Glutamatergic neuron (in vitro differentiated cells): ENCODE measurements at places on chromosomes 2 and 18. TPM values are rescaled to one million over a fixed set of nuclear protein-coding genes. Genes with fewer than 3 reads are reported as not detected.

The TOGARAM2 gene
- total RNA-seq, result not detected

The WDR7 gene
- 41.8 TPM for total RNA-seq

The ANO7 gene
- total RNA-seq, result 2.6 TPM

The ACYP2 gene
- total RNA-seq, result 8.4 TPM

The SLC38A11 gene
- not detected for total RNA-seq

The FAP gene
- not detected for total RNA-seq

The BOK gene
- total RNA-seq, result 13.8 TPM

The CLEC4F gene
- 0.66 TPM for total RNA-seq

The MOCOS gene
- 1.3 TPM for total RNA-seq

The CABYR gene
- total RNA-seq, result 14.0 TPM

The NLRC4 gene
- total RNA-seq, result not detected

The CD8A gene
- 0.59 TPM for total RNA-seq

The IL36A gene
- not detected for total RNA-seq

The COL4A4 gene
- total RNA-seq, result 0.05 TPM

The LIPG gene
- total RNA-seq, result 10.2 TPM

The UGT1A5 gene
- total RNA-seq, result not detected

The SP140 gene
- total RNA-seq, result not detected

The LCT gene
- not detected for total RNA-seq

The TDRD15 gene
- not detected for total RNA-seq

The HOXD10 gene
- not detected for total RNA-seq

The FAHD2A gene
- 50.3 TPM for total RNA-seq

The TXNL4A gene
- total RNA-seq, result 104 TPM

The NGEF gene
- 7.2 TPM for total RNA-seq

The ACOXL gene
- total RNA-seq, result 1.4 TPM

The ITGB6 gene
- not detected for total RNA-seq

The GPR75 gene
- 5.6 TPM for total RNA-seq

The REG1B gene
- not detected for total RNA-seq

The RGPD3 gene
- 0.27 TPM for total RNA-seq

The WNT6 gene
- total RNA-seq, result 0.66 TPM

The DUSP2 gene
- 0.34 TPM for total RNA-seq

The HNMT gene
- total RNA-seq, result not detected

The LIMS3 gene
- total RNA-seq, result 0.98 TPM

The MTCL1 gene
- 100 TPM for total RNA-seq

The SLC8A1 gene
- total RNA-seq, result 1.9 TPM

The CNRIP1 gene
- 28.0 TPM for total RNA-seq

The SERPINB12 gene
- not detected for total RNA-seq

The MOGAT1 gene
- not detected for total RNA-seq

The ALPP gene
- total RNA-seq, result 0.34 TPM

The MTERF4 gene
- total RNA-seq, result 63.5 TPM

The ZBTB7C gene
- 10.6 TPM for total RNA-seq

The NXPH2 gene
- total RNA-seq, result 0.83 TPM

The TCF4 gene
- total RNA-seq, result 199 TPM

The IL1RN gene
- not detected for total RNA-seq

The FAM228A gene
- total RNA-seq, result 0.69 TPM

The COX7A2L gene
- total RNA-seq, result 98.8 TPM

The PLEKHB2 gene
- total RNA-seq, result 42.4 TPM

The APOB gene
- not detected for total RNA-seq

The UGT1A8 gene
- not detected for total RNA-seq

The SERPINB13 gene
- total RNA-seq, result not detected

The RAX gene
- not detected for total RNA-seq
